ENCODE measurements at places on chromosomes 13 and 19. TPM values are rescaled to one million over a fixed set of nuclear protein-coding genes. Genes with fewer than 3 reads are reported as not detected.

CATSPERD gene
- not detected for total RNA-seq

MRPS31 gene
- 16.6 TPM for total RNA-seq

VSIG10L gene
- 8.9 TPM for total RNA-seq

SHD gene
- total RNA-seq, result not detected

KLK10 gene
- total RNA-seq, result 0.25 TPM

MADCAM1 gene
- 0.32 TPM for total RNA-seq

FFAR2 gene
- total RNA-seq, result not detected

PSG7 gene
- total RNA-seq, result 0.09 TPM

RXFP2 gene
- not detected for total RNA-seq

DNAJC15 gene
- not detected for total RNA-seq

FUT6 gene
- total RNA-seq, result not detected

C19orf18 gene
- total RNA-seq, result not detected

KLK4 gene
- 0.07 TPM for total RNA-seq

SPACA6 gene
- total RNA-seq, result 14.4 TPM

PDX1 gene
- 0.07 TPM for total RNA-seq

SIGLECL1 gene
- total RNA-seq, result not detected

SERPINE3 gene
- total RNA-seq, result not detected

MUC16 gene
- 0.08 TPM for total RNA-seq

GIPC3 gene
- total RNA-seq, result 0.19 TPM

PDE4C gene
- total RNA-seq, result 0.02 TPM

VSTM1 gene
- total RNA-seq, result 0.57 TPM

KLK14 gene
- total RNA-seq, result 0.50 TPM

GATAD2A gene
- total RNA-seq, result 48.8 TPM

IGFL2 gene
- 0.63 TPM for total RNA-seq

EBI3 gene
- total RNA-seq, result 2.7 TPM

PSG6 gene
- 0.13 TPM for total RNA-seq

FXYD1 gene
- not detected for total RNA-seq

DNAJB1 gene
- 105 TPM for total RNA-seq

FAM83E gene
- not detected for total RNA-seq

URAD gene
- not detected for total RNA-seq

CEACAM5 gene
- total RNA-seq, result 2.6 TPM

FSD1 gene
- 7.5 TPM for total RNA-seq

DMKN gene
- 27.3 TPM for total RNA-seq

PCDH20 gene
- total RNA-seq, result not detected

TECR gene
- 168 TPM for total RNA-seq

PNMA8A gene
- total RNA-seq, result 13.1 TPM

ATP8B3 gene
- 2.5 TPM for total RNA-seq

SLC7A10 gene
- total RNA-seq, result not detected

C1QTNF9B gene
- total RNA-seq, result not detected

FOSB gene
- total RNA-seq, result 15.1 TPM

DACT3 gene
- total RNA-seq, result 0.49 TPM

GARIN5A gene
- total RNA-seq, result 1.8 TPM

SCAMP4 gene
- 47.3 TPM for total RNA-seq

SULT2B1 gene
- 17.3 TPM for total RNA-seq

ZNF776 gene
- 6.3 TPM for total RNA-seq

ZNF85 gene
- 0.07 TPM for total RNA-seq

ZNF724 gene
- total RNA-seq, result 1.3 TPM

CGB5 gene
- total RNA-seq, result 1.0 TPM

METTL21C gene
- not detected for total RNA-seq

RFPL4A gene
- 0.33 TPM for total RNA-seq

All from A549 treated with DMSO at 1 μM for 4 hours (cell line).